ENCODE measurements at places on chromosomes 3 and 15.

DNA sequence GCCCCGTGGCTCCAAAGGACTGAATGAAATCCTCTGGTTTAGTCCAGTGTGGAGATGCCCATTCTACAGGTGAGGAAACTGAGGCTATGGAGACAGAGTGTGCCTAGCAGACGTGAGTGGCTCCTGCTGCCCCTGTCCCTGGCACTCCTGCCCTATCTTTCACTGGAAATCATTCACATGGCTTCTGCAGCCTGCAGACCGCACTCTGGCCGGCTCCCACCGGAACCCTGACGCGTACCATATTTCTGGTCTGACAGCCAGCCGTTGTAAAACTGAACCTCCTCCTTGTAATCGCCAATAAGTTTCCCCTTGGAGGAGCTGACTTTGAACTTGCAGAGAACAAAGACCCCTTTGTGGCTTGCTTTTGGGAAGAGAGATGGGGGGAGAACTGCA, 136.5 kb downstream of the CHSY1 start:
- DNase-seq, result no peak
- no peak overlapping the region for H3K27ac ChIP-seq
- no peak overlapping the region for H3K4me3 ChIP-seq
- H3K36me3 ChIP-seq, result no peaks in the 10 kb centered on the region
- H3K4me1 ChIP-seq, result no peaks in the 10 kb centered on the region
- H3K27me3 ChIP-seq, result no peaks in the 10 kb centered on the region

DNA sequence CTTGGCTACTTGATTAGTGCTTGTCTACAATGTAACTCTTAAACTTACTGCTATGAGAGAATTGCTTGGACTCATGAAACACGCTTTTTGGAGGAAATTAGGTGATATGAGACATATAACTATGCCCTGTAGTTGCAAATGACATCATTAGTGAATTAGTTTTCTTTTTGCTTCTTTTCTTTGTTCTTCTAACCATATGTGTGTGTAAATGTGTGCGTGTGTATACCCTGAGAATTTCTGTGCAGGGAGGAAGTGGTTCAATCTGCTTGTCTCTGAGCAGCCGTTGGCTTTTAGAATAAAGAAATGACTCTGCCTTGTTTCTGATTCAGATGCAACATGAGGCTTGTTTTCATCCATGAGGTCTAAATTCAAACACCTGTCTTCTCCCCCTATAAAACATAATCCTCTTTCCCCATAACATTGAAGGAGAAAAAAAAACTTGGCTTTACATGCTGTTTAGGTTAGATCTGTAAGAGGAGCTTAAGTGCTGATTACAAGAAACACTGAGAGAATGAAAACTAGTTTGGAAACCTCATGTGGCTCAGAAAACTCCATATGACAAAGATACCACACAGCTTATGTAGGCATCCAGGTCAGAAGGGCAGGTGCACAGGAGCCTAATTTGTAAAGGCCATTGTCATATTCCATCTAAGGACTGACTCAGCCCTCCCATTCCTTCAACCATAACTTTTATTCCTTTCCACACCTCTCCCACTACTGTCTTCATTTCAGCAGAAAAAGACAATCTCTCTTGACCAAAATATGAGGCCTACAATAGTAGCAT, 30.5 kb upstream of the BLM start:
- H3K36me3 ChIP-seq, result no peaks in the 10 kb centered on the region
- no peaks in the 10 kb centered on the region for H3K27me3 ChIP-seq
- H3K4me1 ChIP-seq, result no peaks in the 10 kb centered on the region
- no peak overlapping the region for H3K4me3 ChIP-seq
- DNase-seq, result no peak
- no peak overlapping the region for H3K27ac ChIP-seq

DNA sequence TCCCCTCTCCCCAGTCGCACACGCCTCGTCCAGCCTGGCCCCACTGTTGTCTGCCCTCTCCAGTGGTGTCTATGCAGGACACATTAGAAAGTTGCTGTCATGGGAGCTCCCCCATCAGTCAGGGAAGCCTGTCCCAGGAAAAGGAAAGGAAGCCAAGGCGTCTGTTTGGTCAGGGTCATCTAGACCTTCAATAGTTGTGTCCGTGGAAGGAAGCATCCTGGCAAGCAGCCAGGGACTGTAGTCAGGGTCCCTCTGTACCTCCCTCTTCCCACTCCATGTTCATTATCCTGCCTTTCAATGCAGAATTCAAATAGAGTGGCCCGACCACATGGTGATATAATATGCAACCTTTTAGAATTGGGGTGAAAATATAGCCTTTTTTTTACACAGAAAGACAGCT, 60.7 kb upstream of the RAB6B start:
- H3K36me3 ChIP-seq, result no peaks in the 10 kb centered on the region
- no peak overlapping the region for H3K4me3 ChIP-seq
- no peak for DNase-seq
- H3K27me3 ChIP-seq, result no peaks in the 10 kb centered on the region
- H3K27ac ChIP-seq, result no peak overlapping the region

- no peak overlapping the region for H3K4me3 ChIP-seq
- no peaks in the 10 kb centered on the region for H3K27me3 ChIP-seq
- DNase-seq, result no peak
- H3K27ac ChIP-seq, result no peak overlapping the region
These were observed 128.6 kb downstream of the GSK3B start for GRCh38 chr3:119965692-119966091.

DNA sequence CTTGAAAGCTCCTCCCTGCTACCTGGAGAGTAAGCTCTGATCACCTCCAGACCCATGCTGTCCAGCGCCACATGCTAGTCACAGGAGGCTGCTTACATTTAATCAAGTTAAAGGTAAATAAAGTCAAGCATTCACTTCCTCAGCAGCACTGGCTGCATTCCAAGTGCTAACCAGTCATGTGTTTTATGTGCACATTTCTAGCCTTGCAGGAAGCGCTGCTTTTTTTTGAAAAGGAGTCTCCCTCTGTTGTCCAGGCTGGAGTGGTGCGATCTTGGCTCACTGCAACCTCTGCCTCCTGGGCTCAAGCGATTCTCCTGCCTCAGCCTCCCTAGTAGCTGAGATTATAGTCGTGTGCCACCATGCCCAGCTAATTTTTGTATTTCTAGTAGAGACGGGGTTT, 279.2 kb downstream of the GABRG3 start:
- no peak overlapping the region for H3K4me3 ChIP-seq
- H3K27ac ChIP-seq, result no peak overlapping the region
- DNase-seq, result no peak
- no peaks in the 10 kb centered on the region for H3K4me1 ChIP-seq

GRCh38 chr15:52925130-52925529, 135.0 kb upstream of the ONECUT1 start:
- H3K27me3 ChIP-seq, result no peaks in the 10 kb centered on the region
- no peak overlapping the region for H3K4me3 ChIP-seq
- no peak for DNase-seq
- no peak overlapping the region for H3K27ac ChIP-seq
- H3K4me1 ChIP-seq, result peaks cover 10% of the 10 kb centered on the region
- H3K36me3 ChIP-seq, result no peaks in the 10 kb centered on the region

DNA sequence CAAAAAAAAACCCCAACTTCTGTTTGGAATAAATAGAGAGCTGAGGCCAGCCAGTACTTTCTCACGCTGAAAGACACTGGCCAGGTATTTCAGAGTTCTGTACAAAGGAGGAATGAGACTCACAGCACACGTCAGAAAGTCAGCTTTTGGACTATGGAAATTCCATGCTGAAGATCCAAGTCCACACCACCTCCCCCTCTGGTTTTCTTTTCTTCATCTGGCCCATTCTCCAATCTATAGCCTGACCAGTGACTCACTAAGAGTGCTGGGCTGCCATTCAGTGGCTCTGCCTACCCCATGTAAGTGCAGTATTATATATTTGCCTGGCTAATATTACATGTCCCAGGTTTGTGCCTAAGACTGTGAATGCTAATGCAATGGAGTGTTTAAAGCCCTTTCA, 13.9 kb downstream of the BOC start:
- H3K4me1 ChIP-seq, result peaks cover 5% of the 10 kb centered on the region
- DNase-seq, result no peak
- H3K27ac ChIP-seq, result no peak overlapping the region
- H3K27me3 ChIP-seq, result no peaks in the 10 kb centered on the region
- no peaks in the 10 kb centered on the region for H3K36me3 ChIP-seq
- no peak overlapping the region for H3K4me3 ChIP-seq

GRCh38 chr3:97885931-97886824, 64.4 kb downstream of the CRYBG3 start:
- H3K4me3 ChIP-seq, result no peak overlapping the region
- no peaks in the 10 kb centered on the region for H3K27me3 ChIP-seq

DNA sequence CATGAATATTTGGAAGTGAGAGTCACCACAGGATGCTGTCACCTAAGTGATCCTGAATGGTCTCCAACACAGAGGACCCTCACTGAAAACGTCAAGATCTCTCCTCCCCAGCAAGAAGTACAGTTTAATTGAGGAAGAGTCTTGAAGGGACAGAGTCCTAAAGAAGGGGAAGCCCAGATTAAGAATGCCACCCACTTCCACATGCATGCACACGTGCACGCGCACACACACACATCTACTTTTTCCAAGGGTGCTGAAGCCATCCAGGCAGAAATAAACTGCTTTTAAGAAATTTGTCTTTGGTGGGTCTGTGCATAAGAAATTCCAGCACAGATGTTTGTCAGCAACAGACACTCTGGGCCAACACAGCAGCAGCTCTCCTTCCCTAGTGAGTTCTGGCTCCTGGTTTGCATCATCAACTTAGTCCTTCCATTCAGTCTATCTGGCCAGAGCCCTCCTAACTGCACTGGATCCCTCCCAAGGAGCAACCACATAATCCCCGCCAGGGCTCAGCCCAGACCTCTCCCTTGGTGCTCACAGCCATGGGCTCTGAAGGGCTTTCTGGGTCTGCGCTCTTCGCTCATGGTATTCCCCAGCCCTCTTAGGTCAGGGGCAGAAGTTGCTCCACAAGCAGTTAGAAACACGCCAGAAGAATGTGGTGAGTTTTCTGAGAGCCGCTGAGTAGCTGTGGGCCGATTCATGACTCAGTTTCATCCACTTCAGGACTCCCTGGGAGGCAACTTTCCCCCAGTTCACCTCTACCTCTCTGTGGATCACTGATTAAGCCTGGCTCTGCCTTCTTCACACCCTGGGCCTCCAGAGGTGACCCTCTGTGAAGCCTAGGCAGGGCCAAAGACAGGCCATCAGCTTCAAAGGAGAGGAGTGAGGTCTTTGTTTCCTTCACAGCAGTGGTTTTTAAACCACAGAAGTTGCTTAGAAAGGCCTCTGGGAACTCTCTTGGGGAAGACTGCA, 132.6 kb upstream of the LIPC start:
- peaks cover 7% of the 10 kb centered on the region for H3K4me1 ChIP-seq
- no peak for DNase-seq
- H3K27ac ChIP-seq, result no peak overlapping the region
- H3K36me3 ChIP-seq, result no peaks in the 10 kb centered on the region
- no peaks in the 10 kb centered on the region for H3K27me3 ChIP-seq

DNA sequence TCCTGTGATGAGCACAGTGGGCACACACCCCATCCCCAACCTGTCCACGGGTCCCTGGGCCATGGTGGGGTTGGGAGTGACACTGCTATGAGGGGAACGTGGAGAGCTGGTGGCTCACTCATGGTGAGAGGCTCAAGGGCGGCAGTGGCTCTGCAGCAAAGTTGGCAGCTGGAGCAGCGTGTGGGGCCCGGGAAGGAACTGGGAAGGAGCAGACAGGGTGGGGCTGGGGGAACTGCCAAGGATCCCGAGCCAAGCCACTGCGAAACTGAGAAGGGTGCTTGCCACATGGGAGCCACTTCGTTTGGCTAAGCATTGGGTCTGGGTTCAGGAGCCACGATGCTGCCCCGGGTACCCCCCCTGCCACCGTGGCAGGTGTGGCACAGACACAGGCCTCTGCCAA, 80.1 kb downstream of the SNRK start:
- H3K4me3 ChIP-seq, result no peak overlapping the region
- no peak for DNase-seq
- no peaks in the 10 kb centered on the region for H3K27me3 ChIP-seq
- no peaks in the 10 kb centered on the region for H3K36me3 ChIP-seq
- H3K27ac ChIP-seq, result no peak overlapping the region
- no peaks in the 10 kb centered on the region for H3K4me1 ChIP-seq

- no peak overlapping the region for H3K4me3 ChIP-seq
- H3K4me1 ChIP-seq, result peaks cover 9% of the 10 kb centered on the region
- H3K27ac ChIP-seq, result no peak overlapping the region
- H3K36me3 ChIP-seq, result no peaks in the 10 kb centered on the region
These were observed 3.9 kb upstream of the BNC1 start for GRCh38 chr15:83288381-83288801.

GRCh38 chr15:49282366-49282765, 112.3 kb downstream of the GALK2 start:
- no peaks in the 10 kb centered on the region for H3K27me3 ChIP-seq
- no peak overlapping the region for H3K27ac ChIP-seq
- H3K4me1 ChIP-seq, result no peaks in the 10 kb centered on the region
- no peak overlapping the region for H3K4me3 ChIP-seq
- peaks cover 14% of the 10 kb centered on the region for H3K36me3 ChIP-seq

DNA sequence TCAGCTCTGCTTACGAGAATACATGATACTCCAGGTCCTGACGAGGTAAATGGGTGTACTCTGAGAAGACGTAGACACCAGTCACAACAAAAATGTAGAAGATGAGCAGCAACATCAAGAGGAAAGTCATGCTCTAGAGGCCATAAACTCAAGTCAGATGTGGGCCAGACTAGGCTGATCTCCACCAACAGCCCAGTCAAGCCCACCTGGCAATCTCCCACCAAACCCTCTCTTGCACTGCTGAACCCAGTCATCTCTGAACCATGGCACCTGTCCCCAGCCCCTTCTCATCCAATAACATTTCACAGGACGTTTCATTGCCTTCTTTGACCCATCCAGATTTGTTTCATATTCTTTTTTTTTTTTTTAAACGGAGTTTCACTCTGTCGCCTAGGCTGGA, 10.8 kb upstream of the PDIA3 start:
- H3K4me3 ChIP-seq, result no peak overlapping the region
- no peak overlapping the region for H3K27ac ChIP-seq
- no peaks in the 10 kb centered on the region for H3K27me3 ChIP-seq
- no peaks in the 10 kb centered on the region for H3K36me3 ChIP-seq

- no peak for DNase-seq
- H3K36me3 ChIP-seq, result no peaks in the 10 kb centered on the region
- H3K4me3 ChIP-seq, result no peak overlapping the region
- H3K27me3 ChIP-seq, result no peaks in the 10 kb centered on the region
- H3K4me1 ChIP-seq, result peaks cover 10% of the 10 kb centered on the region
These were observed 11.4 kb downstream of the PLA2G4E start for GRCh38 chr15:42009474-42009873.

- H3K4me1 ChIP-seq, result no peaks in the 10 kb centered on the region
- H3K36me3 ChIP-seq, result no peaks in the 10 kb centered on the region
- no peak overlapping the region for H3K4me3 ChIP-seq
- no peak overlapping the region for H3K27ac ChIP-seq
- H3K27me3 ChIP-seq, result no peaks in the 10 kb centered on the region
These were observed 30.7 kb upstream of the DUSP7 start for GRCh38 chr3:52086976-52087663.
